Endothelial cell (in vitro differentiated cells): ENCODE measurements at places on chromosomes 2 and 18. TPM values are rescaled to one million over a fixed set of nuclear protein-coding genes. Genes with fewer than 3 reads are reported as not detected.

Gene GCG
- not detected for total RNA-seq

Gene GBX2
- total RNA-seq, result 3.5 TPM

Gene AMER3
- total RNA-seq, result 0.18 TPM

Gene RTN4
- total RNA-seq, result 264 TPM
